GM18507 (cell line): ENCODE measurements at places on chromosomes 2 and 18.
A peak's percentile ranks its signal among the peaks of the same experiment; 100 is the strongest.

DNA sequence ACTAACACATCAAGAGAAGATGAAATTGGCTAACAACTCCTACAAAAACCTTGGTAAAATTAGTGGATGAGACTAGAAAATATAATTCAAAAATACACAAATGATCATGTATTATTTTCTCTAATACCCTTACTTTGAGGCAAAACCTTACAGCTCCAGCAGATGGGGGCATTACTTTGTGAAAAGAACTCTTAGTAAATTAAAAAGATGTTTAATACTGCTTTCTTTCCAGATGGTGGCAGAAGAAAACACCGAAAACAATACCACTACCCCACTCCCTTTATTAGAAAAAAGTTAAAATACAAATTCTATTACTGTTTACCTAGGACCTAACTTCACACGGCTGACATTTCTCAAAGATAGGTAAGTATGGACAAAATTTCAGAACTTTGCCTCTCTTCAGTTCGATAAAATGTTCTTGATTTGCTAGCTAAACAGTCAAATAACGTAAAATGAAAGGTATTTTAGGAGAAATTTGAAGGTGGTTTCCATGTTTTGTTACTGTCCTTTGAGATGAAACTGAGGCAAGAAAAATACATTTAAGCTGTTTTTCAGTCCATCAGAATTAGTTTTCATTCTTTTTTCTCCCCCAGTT lies 30.6 kb downstream of the ORC4 start:
- DNase-seq = peak; percentile 32

- DNase-seq = no peak
These were observed 237.5 kb downstream of the ACTR3 start for GRCh38 chr2:114127372-114127771.

DNA sequence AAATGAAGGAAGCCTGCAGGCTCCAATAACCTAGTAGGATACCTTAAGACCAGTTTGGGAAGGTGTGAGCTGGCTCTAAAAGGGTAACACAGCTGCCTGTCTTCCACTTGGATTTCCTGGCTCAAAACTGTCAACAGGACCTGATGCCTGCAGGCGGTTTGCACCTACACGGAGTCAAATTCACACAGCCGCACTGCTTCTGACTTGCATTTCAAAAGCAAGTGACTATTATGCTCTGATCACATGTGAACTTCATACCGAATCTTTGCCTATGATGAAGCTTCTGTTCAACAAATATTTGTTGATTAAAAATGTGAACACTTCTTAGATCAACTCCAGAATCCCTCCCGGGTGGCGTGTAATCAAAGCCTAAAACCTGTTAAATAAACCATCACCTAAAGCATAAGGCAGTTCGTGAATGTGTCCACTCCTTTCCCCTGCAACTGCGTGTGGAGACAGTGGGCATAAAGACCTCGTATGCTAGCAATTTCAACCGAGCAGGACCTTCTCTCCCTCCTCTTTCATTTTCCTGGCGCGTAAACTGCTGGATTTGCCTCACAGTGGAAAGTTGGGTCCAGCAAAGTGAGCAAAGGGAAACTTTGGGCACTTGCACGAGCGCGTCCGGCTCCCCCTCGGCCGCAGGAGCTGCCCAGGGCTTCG lies 784 bp downstream of the CRACDL start:
- DNase-seq = no peak

DNA sequence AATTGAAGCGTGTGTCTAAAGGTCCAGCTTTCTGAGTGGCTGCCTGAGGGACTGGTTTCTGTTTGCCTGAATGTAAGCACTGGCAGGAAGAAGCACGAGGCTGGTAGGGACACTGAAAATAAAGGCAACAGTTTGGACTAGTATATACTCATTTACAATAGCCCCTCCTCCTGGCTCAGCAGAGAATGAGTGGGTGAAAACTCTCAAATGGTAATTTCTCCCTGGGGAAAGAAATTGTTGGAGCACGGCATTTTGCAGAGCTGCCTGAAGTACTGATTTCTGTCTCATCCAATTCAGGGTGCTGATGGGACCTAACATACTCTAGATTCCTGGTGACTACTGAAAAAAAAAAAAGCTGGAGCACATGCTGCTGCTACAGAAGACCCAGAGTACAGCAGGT lies 17.3 kb upstream of the SPP2 start:
- DNase-seq = no peak

DNA sequence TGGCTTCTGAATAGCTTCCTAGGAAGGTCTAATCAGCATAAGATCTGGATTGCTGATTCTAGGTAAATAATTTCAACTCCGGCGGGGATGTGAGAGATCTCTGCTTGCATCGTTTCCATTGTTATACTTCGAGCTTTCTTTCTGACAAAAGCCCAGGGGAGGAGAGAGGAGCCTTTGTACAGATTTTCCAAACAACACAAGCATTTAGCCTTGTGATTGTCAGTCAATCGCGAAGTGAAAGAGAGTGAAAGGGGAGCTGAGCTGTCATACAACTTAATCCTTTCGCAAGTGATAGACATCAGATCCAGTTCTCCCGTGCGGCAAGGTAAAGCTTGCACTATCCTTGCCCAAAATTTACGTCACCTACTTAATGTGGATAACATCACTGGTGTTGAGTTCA lies 26.2 kb downstream of the RALB start:
- DNase-seq = no peak
